ENCODE measurements at places on chromosomes 4 and X.
A peak's percentile ranks its signal among the peaks of the same experiment; 100 is the strongest.

DNA sequence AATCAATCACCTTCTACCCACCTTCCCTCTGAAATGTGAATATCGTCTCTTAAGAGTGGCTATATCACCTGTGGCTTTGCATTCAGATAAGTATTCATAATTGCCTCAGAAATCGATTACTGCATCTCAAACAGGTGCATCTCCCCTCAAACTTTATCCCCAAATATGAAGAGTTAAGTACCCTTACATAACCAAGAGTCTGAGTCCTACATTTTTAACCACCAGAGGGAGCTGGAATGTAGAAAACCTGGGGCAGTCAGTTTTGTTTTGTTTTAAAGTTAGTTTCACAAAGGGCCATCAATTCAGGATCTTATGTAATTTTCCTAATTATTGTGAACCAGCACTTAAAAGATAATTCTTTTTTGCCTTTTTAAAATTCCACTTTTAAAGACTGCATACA lies 5.7 kb downstream of the TCEANC start:
- DNase-seq: no peak

GRCh38 chrX:149286940-149287349 lies 218.2 kb downstream of the IDS start:
- DNase-seq: peak; percentile 8

- no peak for DNase-seq
Measured at GRCh38 chr4:16626945-16627344, 271.5 kb downstream of the LDB2 start.

DNA sequence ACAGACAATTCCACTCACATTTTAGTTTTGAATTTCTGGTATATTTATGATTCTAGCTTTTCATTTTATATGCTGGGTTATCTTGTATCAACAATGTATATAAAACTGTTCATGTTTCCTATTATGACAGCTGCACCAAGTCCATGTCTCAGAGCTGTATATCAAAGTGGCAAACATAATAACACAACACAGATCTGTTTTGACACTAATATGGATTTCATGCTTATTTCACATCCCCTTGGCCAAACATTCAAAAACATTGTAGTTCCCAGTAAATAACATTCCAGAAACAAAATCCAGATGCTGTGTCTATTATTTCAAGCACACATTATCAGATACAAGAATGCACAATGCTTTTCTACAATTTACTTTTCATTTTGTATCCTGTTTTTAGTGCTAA lies 380.6 kb upstream of the MAGEB2 start:
- no peak for DNase-seq

DNA sequence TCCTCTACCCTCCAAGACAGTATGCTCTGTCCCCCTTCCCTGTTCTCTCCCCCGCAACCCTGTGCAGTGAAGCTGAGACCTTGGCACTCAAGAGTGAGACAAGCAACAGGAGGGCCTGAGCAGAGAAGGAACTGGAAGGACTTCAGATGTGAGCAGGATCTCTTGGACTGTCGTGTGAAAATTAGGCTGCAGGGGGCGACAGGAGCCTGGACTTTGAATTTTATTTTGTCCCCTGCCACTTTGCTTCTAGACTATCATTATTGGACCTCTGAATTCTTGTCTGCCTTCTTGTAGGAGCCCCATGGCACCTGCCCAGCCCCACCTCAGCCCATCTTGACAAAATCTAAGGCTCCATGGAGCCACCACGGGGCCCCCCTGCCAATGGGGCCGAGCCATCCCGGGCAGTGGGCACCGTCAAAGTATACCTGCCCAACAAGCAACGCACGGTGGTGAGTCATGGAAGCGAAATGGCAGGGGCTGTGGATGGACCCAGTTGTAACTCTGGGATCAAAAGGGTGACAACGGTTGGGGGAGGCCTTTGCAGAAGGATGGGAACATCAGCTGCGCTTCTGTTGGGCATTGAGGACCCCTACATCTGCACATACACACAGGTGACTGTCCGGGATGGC lies 1.7 kb downstream of the ARAF start:
- no peak for DNase-seq

- no peak for DNase-seq
Measured at GRCh38 chr4:16464651-16465050, 238.4 kb upstream of the TAPT1 start.

- DNase-seq: no peak
Measured at GRCh38 chr4:946517-947471, 14.5 kb downstream of the TMEM175 start.

- DNase-seq: no peak
Measured at GRCh38 chrX:12137951-12138360, 317 bp upstream of the FRMPD4 start.

DNA sequence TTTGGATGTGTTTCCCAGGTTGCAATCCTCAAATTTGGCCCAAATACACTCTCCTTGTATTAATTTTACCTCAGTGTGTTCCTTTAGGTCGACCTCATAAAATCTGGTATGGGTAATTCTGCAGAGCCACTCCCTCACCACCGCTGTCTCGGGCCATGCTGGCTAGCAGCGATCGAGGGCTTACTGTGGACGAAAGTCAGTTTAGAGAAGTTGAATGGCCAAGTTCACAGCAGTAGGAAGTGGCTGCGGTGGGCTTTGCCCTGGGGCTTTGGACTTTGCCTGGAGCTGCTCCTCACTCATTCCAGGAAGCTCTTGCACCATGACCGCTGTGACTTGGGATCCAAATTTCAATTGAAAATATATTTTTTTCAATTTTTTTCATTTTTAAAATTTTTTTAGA lies 19.6 kb downstream of the TMEM187 start:
- DNase-seq: no peak

GRCh38 chr4:181685911-181686310 lies 557.3 kb upstream of the TENM3 start:
- DNase-seq: no peak

- no peak for DNase-seq
Measured at GRCh38 chrX:130637591-130637990, 235.8 kb downstream of the RBMX2 start.
